Sciatic nerve (tissue), 2 donors: ENCODE measurements at places on chromosomes 11 and 22.

- DNase-seq = no peak
Observed at GRCh38 chr11:116640641-116641402, 132.0 kb downstream of the BUD13 start.

DNA sequence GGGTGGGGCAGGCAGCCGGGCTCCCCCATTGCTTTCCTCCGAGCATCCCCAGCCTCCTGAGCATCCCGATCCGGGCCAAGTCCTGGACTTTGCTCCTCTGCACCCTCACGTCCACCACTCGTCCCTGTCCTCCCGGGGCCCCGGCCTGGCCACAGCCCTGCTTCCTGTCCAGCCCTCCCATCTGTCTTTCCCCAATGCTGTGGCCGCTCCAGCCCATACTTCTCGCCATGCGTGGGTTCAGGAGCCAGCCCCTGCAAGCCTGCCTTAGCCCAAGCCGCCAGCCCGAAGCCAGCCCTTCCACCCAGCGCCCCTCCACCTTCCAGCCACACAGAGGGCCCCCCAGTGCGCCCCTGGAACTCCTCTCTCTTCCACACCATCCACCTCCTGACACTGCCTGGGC, 23.8 kb downstream of the MRPL23 start:
- peak; percentile 31 for DNase-seq

GRCh38 chr11:30921811-30922210, 335.7 kb upstream of the MPPED2 start:
- no peak for DNase-seq

DNA sequence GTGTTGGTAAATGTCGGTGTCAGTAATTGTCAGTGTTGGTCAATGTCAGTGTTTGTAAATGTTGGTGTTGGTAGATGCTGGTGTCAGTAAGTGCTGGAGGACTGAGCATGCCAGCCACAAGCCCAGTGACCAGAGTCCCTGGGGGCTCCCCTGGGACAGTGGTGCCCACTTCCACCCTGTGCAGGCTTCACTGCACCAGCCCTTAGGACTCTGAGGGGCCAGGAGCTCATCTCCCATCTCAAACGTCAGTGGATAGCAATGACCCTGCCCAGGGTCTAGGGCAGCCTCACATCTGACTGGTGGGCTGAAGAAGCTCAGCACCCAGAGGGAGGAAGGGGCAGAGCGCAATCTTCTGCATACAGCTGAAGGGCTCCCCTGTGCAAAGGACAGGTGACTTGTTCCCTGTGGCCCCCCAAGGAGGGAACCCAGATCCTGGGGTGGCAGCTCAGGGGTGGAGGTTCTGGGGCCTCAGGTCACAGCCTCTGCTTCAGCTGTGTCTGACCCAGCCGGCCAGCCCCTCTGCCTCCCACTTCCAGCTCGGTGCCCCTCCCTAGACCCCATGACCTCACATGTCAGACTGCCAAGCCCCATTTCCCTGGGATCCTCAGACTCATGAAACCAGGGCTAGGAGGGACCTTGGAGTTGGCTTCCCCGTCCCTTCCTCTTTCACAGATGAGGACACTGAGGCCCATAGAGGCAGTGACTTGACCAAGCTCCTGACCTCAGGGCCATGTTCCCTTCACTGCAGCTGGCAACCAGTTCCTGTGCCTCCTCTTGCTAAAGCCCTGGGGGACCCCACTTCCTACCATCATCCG, 138.4 kb downstream of the CRYBB2 start:
- DNase-seq = peak; percentile 52

DNA sequence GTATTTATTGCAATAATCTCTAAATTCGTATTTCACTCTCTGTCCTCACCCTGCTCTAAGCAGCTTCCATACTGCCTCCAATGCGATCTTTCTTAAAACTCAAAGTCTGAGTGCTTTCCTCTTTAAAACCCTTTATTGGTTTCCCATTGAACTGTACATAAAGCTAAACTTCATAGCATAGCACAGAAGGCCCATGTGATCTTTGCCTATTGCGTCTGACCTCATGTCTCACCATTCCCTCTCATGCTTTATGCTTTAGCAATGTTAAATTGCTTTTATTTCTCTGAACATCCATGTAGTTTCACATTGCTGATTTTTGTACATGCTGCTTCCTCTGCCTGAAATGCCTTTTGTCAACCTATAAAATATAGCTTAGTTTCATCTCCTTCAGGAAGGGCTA, 28.4 kb downstream of the ZDHHC13 start:
- DNase-seq = no peak

GRCh38 chr22:43975041-43975440, 19.8 kb downstream of the SAMM50 start:
- peak; percentile 52 for DNase-seq

DNA sequence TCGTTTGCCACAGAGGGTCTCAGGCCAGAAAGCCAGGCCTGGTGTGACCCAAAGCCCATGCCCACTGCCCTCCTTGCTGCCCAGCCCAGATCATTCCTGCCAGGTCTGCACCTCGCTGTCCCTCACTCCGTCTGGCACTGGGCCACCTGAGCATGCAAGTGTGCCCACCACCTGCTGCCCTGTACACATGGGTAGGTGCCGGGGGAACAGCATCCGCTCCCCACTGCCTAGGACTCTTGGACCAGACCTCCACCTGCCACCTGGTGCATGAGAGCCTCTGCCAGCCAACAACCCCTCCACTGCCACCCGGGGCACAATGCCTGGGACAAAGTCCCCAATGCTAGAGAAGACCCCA, 12.5 kb downstream of the MGAT3 start:
- DNase-seq = no peak

DNA sequence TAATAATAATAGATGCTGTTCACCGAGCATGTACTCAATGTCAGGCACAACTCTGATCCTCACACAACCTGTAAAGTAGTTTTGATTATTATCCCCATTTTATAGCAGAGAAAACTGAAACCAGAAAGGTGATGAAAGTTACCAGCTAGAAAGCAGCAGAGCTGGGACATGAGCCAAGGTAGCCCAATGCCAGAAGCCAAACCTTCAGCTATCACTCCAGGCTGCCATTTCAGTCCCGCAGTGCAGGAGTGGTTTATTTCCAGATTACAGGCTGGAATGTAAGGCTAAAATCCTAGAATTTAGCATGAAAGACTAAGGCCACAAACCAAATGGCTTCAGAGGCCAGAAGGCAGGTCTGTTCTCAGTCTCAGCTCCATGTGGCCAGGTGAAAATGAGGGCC, 108.8 kb downstream of the TENM4 start:
- DNase-seq = no peak

GRCh38 chr11:118175031-118175992, 1.1 kb downstream of the SCN2B start:
- no peak for DNase-seq
